Forelimb muscle (tissue), 1 donor: ENCODE measurements at places on chromosomes 1 and 21. TPM values are rescaled to one million over a fixed set of nuclear protein-coding genes. Genes with fewer than 3 reads are reported as not detected.

Gene CR1
- polyA plus RNA-seq, result 0.78 TPM

Gene CFAP57
- polyA plus RNA-seq, result 0.08 TPM

Gene LCE3E
- not detected for polyA plus RNA-seq

Gene IL6R
- 7.1 TPM for polyA plus RNA-seq
